Activated CD4-positive, alpha-beta T cell treated with anti-CD3 and anti-CD28 coated beads for 36 hours (primary cell): ENCODE measurements at places on chromosomes 4 and X.

GRCh38 chr4:136823020-136823419, 709.3 kb downstream of the PCDH18 start:
- H3K27me3 ChIP-seq, result no peaks in the 10 kb centered on the region
- no peak overlapping the region for H3K4me3 ChIP-seq
- H3K36me3 ChIP-seq, result no peaks in the 10 kb centered on the region
- no peak for DNase-seq
- H3K27ac ChIP-seq, result no peak overlapping the region
- no peaks in the 10 kb centered on the region for H3K4me1 ChIP-seq

DNA sequence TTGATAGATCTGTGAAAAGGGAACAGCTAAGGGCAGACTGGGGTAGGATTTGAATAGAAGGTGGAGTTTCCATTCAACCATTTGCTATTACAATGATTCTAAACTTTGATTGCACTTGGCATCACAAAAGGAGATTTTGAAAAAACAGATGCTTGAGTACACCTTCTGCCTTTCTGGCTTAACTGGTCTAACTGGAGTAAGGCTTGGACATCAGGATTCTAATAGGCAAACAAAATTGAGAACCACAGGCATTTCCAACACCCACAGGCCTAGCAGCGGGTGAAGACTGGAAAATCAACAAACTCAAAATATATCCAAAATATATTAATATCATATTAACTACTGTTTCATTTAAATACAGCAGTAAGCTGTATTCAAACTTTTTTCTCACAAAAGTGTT, 1.9 kb upstream of the VEGFC start:
- no peaks in the 10 kb centered on the region for H3K36me3 ChIP-seq
- H3K27me3 ChIP-seq, result peaks cover 35% of the 10 kb centered on the region
- DNase-seq, result no peak
- H3K27ac ChIP-seq, result no peak overlapping the region
- H3K4me1 ChIP-seq, result peaks cover 3% of the 10 kb centered on the region

DNA sequence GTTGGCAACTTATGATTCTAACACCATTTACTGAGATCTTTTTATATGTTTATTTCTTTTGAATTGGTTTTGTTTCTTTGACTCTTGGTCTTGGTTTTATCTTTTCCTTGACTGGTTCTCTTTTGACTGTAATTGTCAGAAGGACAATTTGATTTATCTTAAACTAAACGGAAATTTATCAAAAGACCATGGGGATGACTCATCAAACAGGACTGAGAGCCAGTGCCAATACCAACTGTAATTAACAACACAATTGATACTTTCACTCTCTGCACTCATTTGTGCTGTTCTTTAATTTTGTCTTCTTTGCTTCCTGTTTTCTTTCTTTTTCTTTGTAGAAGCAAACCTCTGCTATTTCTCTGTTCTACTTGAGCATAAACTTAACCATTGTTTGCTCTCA, 776.8 kb downstream of the CCSER1 start:
- DNase-seq, result no peak
- no peaks in the 10 kb centered on the region for H3K27me3 ChIP-seq
- no peak overlapping the region for H3K27ac ChIP-seq
- no peaks in the 10 kb centered on the region for H3K36me3 ChIP-seq
- H3K4me1 ChIP-seq, result no peaks in the 10 kb centered on the region

GRCh38 chrX:41472231-41472815, 25.2 kb downstream of the NYX start:
- DNase-seq, result no peak
- H3K27ac ChIP-seq, result no peak overlapping the region
- no peak overlapping the region for H3K4me3 ChIP-seq
- peaks cover 3% of the 10 kb centered on the region for H3K4me1 ChIP-seq
- H3K36me3 ChIP-seq, result no peaks in the 10 kb centered on the region

- peaks cover 5% of the 10 kb centered on the region for H3K27me3 ChIP-seq
- peak; percentile 76 for DNase-seq
- peaks cover 23% of the 10 kb centered on the region for H3K4me1 ChIP-seq
- H3K36me3 ChIP-seq, result no peaks in the 10 kb centered on the region
- no peak overlapping the region for H3K4me3 ChIP-seq
- peak overlapping the region; percentile 33 for H3K27ac ChIP-seq
Observed at GRCh38 chr4:184344899-184345572, 127.4 kb upstream of the ENPP6 start.

DNA sequence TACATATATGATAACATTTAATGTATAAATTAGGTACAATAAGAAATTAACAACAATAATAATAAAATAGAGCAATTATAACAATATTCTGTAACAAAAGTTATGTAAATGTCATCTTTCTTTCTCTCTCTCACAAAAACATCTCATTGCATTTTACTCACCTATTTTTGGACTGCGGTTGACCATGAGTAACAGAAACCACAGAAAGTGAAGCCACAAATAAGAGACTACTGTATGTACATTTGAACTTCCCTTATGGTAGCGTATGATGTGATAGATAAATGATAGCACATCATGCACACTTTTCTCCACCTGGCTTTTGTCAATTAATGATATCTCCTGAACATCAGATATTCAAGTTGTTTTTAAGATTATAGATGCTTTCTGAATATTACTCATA, 80.5 kb downstream of the HNRNPD start:
- H3K36me3 ChIP-seq, result no peaks in the 10 kb centered on the region
- peak; percentile 18 for DNase-seq

DNA sequence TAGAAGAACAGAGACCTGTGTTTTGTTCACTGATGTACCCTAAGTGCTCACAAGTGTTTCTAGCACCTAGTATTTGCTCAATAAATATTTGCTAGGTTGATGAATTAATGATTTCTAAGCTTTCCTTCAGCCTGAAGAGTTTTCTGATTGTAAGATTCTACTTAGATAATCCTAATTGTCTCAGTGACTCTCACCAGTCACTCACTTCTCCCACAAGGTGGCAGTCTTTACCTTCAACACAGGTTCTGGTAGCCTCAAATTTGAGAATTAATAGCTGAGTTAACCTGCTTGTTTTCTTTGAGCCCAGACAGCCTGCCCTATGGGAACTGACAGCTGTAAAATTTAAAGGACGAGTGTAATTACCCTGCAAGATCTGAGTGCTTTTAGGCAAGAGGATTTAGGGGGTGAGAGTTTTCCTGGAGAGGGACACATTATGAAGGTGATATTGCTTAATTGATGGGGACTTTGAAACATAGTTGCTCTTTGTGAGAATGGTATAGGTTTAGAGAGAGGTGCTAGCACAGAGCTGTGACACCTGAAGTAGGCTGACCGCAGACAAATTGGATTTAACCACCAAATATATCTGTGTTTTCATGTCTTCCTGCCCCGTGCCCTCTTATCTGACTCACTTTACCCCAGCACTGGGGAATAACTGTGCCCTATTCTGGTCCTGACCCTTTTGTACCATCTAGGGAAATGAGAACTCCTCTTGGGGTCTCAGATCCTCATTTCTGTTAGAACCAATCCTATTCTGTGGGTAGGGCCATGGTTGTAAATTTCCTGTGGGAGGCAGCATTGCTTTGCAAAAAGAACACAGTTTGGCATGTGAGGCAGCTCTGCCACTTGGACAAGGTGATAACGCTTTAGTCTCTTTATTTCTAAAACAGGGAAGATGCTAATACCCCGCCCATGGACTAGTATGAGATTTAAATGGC, 27.7 kb downstream of the CD38 start:
- H3K4me3 ChIP-seq, result no peak overlapping the region
- no peaks in the 10 kb centered on the region for H3K36me3 ChIP-seq
- no peaks in the 10 kb centered on the region for H3K27me3 ChIP-seq
- DNase-seq, result peak; percentile 60
- H3K27ac ChIP-seq, result no peak overlapping the region

GRCh38 chr4:1971456-1972200, 37.1 kb downstream of the NELFA start:
- peaks cover 65% of the 10 kb centered on the region for H3K36me3 ChIP-seq
- no peaks in the 10 kb centered on the region for H3K27me3 ChIP-seq
- no peak for DNase-seq
- no peaks in the 10 kb centered on the region for H3K4me1 ChIP-seq
- no peak overlapping the region for H3K27ac ChIP-seq
- H3K4me3 ChIP-seq, result no peak overlapping the region

DNA sequence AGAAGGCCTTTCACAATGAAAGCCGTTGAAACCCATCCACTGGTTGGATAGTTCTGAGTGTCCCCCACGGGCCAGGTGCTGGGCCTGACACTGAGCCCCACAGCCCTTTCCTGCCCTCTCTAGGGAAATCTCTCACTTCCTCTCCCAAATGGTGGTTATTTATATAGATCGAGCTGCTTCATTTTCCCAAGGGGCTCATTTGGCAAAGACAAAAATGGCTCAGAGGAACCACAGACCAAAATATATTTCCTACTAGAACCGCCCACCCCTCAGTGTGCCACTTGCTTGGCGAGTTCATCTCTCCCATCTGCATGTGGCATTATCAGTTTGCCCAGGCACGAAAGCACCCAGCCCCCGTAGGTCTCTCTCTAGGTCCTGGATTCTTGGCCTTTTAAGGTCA, 53.3 kb upstream of the STIM2 start:
- H3K27ac ChIP-seq, result no peak overlapping the region
- no peaks in the 10 kb centered on the region for H3K27me3 ChIP-seq
- DNase-seq, result no peak

GRCh38 chr4:125551967-125552366, 237.2 kb downstream of the FAT4 start:
- H3K27ac ChIP-seq, result no peak overlapping the region
- H3K4me3 ChIP-seq, result no peak overlapping the region
- H3K36me3 ChIP-seq, result no peaks in the 10 kb centered on the region
- H3K27me3 ChIP-seq, result no peaks in the 10 kb centered on the region

- no peak for DNase-seq
- H3K4me3 ChIP-seq, result no peak overlapping the region
- no peaks in the 10 kb centered on the region for H3K27me3 ChIP-seq
- no peaks in the 10 kb centered on the region for H3K36me3 ChIP-seq
Observed at GRCh38 chr4:188429965-188430364, 290.7 kb downstream of the TRIML1 start.

GRCh38 chr4:113659127-113659526, 102.4 kb downstream of the CAMK2D start:
- H3K4me1 ChIP-seq, result peaks cover 29% of the 10 kb centered on the region
- H3K27me3 ChIP-seq, result no peaks in the 10 kb centered on the region
- H3K36me3 ChIP-seq, result peaks cover 42% of the 10 kb centered on the region
- no peak overlapping the region for H3K4me3 ChIP-seq
- DNase-seq, result no peak

- H3K4me3 ChIP-seq, result no peak overlapping the region
- no peaks in the 10 kb centered on the region for H3K4me1 ChIP-seq
- no peaks in the 10 kb centered on the region for H3K36me3 ChIP-seq
- no peaks in the 10 kb centered on the region for H3K27me3 ChIP-seq
Observed at GRCh38 chr4:91427171-91427570, 876.6 kb upstream of the GRID2 start.

DNA sequence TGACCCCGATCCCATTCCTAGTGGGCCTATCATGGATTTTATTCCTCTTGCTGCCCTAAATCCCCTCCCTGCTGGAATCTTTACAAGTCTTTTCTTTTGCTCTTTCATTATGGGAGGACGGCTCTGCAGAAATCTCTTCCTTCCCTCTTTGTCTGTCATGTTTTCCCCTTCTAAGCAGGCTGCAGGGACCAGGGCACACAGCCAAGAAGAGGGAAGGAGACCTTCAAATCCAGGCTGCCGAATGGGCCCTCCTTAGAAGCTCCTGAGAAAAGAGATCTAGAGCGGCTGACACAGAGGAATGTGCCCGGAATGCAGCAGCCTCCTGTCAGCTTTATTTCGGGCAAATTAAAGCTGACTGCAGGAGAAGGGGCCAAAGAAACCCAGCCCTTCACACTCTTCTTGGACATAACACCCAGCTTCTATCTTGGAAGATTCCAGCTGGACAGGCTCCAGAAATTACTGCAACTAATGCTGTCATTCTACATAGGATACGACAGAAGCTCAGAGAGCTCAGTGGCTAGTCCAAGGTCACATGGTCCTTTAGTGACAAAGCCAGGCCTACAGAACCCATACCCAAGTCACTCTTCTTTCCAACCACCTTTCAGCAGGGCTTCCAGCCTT, 187.8 kb upstream of the NHS start:
- H3K36me3 ChIP-seq, result no peaks in the 10 kb centered on the region
- no peak overlapping the region for H3K4me3 ChIP-seq
- DNase-seq, result no peak
- H3K27ac ChIP-seq, result no peak overlapping the region
- H3K4me1 ChIP-seq, result no peaks in the 10 kb centered on the region
- peaks cover 2% of the 10 kb centered on the region for H3K27me3 ChIP-seq

GRCh38 chr4:144580430-144580829, 65.5 kb upstream of the HHIP start:
- no peak overlapping the region for H3K4me3 ChIP-seq
- H3K4me1 ChIP-seq, result no peaks in the 10 kb centered on the region
- no peaks in the 10 kb centered on the region for H3K36me3 ChIP-seq
- DNase-seq, result no peak
- no peak overlapping the region for H3K27ac ChIP-seq

DNA sequence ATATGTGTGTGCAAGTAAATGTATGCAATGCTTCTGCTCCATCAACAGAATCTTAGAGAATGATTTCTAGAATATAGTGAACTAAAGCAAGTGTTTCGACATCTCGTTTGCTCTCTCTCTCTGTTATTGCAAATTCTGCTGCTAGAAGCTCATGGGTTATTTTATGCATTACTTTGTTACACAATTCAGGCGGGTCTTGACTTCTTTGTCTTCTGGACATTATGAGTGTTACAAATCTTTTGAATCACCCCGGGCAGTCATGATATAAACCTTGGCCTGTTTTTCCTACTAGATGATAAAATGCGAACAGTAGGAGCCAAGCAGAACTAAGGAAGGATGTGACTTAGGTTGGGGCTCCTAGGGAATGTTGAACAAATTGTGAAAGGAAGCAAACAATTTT, 166.4 kb upstream of the SFRP2 start:
- no peak for DNase-seq
- H3K36me3 ChIP-seq, result no peaks in the 10 kb centered on the region
- H3K27ac ChIP-seq, result no peak overlapping the region
- H3K27me3 ChIP-seq, result peaks cover 10% of the 10 kb centered on the region
- peaks cover 7% of the 10 kb centered on the region for H3K4me1 ChIP-seq
- no peak overlapping the region for H3K4me3 ChIP-seq

DNA sequence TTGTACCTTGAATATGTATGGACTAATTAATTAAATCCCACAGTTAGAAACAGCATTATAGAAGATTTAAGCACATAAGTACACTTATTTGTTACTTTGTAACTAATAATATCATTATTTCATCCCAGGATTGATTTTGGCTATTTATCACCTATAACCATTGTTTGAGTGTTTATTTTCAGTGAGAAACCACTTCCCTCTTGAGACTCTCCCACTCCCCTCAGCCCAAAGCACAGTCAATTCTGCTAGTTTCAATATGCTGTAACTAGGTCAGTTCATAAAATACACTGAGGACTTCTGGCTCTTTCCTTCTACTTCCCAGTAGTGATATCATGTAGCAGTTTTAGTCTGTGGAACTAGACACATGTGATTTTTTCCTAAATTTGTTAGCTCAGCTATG, 16.3 kb downstream of the OFD1 start:
- no peak for DNase-seq
- peaks cover 18% of the 10 kb centered on the region for H3K4me1 ChIP-seq

DNA sequence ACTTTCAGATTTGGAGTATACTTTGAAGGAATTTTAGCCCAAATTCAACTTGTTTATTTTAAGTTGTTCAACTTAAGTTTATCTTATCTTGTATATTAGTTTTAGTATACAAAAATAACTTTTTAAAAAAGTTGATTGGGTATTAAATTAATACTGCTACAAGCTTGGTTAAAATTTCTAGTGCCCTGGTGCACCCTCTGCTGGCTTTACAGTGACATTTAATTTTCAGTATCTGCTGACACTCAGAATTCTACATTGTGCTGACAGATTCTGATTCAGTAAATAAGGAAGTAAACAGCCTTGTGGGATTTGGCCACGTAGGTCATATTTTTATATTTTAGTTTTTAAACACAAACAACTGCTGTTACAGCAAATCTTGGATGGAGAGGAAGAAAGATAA, 2.9 kb downstream of the EDA start:
- H3K36me3 ChIP-seq, result no peaks in the 10 kb centered on the region
- H3K4me3 ChIP-seq, result no peak overlapping the region
- peaks cover 2% of the 10 kb centered on the region for H3K4me1 ChIP-seq
- peak; percentile 6 for DNase-seq
